ENCODE measurements at places on chromosomes 1 and 21.

DNA sequence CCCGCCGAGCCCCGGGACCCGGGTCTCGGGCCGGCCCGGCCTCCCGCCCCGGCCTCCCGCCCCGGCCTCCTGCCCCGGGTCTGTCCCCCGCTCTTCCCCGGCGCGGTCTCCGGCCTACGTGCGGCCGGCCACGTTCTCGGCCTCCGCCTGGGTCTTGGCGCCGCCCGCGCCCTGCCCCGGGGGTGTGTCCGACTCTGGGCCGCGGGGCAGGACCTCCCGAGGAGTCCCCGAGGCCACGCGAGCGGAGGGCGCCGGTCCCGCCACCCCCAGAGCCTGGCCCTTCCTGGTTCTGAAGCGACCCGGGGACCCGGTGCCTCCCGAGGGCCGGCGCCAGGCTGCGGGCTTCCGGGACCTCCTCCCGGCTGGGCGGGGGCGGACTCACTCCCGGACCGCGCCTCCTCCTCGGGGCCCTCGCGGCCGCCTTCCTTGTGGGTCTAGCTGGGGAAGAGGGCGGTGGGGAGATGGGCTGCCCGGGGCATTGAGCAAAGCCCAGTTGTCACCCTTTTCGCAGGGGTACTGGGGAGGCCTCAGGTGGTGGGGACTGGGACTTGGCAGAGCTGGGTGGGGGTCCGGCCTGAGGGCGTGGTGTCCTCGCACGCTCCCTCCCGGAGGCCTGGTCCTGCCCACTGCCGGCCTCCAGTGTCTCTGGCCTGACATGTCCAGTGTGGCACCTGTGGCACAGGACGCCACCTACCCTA, 558 bp downstream of the PFKL start:
- peak; percentile 38 for DNase-seq

DNA sequence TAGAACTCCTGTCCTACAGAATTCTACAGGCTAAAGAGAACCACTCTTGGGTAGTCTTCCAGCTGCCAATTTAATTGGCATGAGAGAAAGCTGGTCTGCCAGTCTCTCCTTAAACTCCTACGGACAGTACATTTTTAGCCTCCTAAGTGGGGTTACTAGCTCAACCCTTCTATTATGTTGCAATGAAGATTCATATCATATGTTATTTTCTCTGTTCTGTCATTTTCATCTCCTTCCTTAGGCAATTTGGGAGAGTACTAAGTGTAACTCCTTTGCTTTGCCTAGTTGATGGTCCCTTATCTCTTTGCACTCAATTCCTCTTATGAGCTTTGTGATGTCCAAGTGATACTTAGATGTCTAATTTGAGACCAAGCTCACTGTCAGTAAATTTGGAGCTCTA, 14.0 kb downstream of the GNAT2 start:
- DNase-seq: no peak

GRCh38 chr1:66739401-66740157, 12.7 kb upstream of the DYNLT5 start:
- no peak for DNase-seq

GRCh38 chr21:28636752-28637691, 355.7 kb downstream of the LTN1 start:
- DNase-seq: no peak

DNA sequence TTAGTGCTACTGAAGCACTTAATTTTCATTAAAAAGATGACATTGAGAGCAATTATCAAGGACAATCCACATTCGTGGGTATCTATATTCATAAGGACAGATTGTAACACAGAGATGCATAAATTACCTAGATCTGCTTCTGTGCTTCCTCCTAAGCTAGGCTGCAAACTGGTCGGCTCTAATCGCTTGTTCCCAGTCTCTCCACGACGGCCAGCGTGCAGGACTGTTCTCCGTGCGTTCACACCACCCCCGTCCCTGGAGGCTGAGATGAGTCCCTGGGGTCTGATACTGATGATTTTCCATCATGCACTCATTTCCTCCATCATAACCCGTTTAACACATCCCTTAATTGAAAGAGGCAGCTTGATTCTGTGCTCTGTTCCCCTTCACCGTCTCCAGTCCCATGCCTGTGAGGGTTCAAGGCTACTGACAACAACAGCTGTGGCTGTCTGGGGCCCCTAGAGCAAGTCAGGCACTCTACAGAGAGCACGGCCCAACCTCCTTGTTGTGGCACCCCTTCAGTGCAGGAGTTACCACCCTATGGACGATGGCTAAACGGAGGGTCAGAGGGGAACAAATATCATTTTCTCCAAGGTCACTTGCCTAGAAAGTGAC, 469.6 kb downstream of the NPHP4 start:
- DNase-seq: no peak

- no peak for DNase-seq
These were observed 12.3 kb upstream of the MAP10 start for GRCh38 chr1:232792949-232793348.

All from stimulated activated CD8-positive, alpha-beta memory T cell treated with anti-CD3 and anti-CD28 coated beads, Interleukin-7, amount 100 ng/mL, for 24 hours (primary cell).